GM23338 (cell line): ENCODE measurements at places on chromosomes 11 and 22.

DNA sequence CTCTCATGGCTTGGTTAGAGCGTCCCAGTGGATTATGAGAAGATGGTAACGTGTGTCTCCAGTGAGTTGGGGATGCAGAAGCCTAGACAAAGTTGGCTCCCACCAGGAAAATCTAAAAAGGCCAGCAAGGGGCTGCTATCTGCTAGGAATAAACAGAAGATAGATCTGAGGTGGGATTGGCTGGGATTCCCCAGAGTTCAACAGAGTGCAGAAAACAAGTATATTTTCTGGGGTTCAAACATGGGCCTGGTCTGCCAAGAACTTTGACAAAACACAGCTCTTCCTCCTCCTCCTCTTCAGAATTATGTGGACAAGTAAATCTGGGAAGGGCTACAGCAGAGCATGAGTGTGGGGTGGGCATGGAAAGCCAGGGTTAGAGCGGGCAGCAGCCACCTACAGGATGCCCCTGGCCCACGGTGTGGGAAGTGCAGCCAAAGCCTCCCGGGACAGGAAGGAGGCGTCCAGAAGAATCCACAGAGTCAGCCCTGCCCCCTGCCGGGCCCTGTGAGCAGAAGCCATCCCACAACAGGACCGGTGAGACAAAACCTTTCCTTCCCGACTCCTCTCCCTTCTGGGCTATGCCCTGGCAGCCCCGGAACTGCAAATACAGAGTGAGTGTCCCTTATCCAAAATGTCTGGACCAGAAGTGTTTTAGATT, 67.1 kb downstream of the CD82 start:
- DNase-seq: peak; percentile 76

GRCh38 chr11:695538-696248, at the start of gene TMEM80:
Gene TMEM80, plus strand, starts transcription at chr11:695816. Its CDS starts 12 bp downstream, at chr11:695828.
- DNase-seq: peak; percentile 100

GRCh38 chr11:20112291-20113148, 47.8 kb downstream of the DBX1 start:
- DNase-seq: no peak

DNA sequence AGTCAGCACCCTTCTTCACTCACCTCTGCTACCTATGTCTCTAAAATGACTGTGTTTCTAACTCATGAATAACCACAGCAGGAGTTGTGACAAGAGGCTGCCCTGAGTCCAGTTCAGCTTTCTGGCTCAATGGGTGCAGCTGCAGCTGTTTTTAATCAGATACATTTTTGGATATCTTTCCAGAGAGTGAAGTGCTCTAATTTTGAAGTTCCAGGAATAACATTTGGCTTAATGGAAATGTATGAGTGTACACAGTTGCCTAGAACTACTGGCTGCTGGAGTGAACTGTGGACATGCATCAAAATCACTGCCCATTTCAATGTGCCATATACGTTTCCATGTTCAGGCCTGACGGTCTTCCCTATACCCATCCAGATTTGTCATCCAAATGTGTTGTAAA, 769.5 kb upstream of the ANO3 start:
- DNase-seq: no peak

DNA sequence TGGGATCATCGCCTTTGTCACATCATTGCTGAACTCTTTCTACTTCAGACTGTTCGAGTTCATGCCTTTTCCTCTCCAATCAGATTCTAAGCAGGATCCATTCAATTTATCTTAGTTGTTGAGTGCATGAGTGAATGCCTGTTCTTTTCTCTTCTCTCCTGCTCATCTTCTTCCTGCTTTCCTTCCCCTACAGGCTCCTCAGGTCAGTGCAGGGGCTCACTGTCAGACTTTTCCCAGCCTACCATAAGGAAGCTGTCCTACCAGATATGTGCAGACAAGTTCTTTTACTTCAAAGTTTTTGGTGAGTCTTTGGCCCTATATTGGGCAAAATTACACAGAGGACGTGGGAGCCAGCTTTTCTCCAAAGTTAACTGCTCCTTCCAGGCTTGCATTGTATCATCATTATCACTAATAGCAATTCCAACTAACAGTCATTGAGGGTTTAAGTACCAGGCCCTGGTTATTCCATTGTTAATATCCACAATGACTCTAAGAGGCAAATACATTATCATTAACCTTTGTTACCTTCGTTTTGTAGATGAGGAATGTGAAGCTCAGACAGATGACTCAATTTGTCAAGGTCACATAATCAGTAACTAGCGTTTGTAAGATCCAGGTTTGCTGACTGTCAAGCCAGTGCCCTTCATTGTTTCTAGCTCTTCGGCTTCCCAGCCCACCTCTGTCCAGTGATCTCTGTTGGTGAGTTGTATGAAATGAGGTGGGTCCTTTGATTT, 30.4 kb downstream of the OR6Q1 start:
- DNase-seq: peak; percentile 62

DNA sequence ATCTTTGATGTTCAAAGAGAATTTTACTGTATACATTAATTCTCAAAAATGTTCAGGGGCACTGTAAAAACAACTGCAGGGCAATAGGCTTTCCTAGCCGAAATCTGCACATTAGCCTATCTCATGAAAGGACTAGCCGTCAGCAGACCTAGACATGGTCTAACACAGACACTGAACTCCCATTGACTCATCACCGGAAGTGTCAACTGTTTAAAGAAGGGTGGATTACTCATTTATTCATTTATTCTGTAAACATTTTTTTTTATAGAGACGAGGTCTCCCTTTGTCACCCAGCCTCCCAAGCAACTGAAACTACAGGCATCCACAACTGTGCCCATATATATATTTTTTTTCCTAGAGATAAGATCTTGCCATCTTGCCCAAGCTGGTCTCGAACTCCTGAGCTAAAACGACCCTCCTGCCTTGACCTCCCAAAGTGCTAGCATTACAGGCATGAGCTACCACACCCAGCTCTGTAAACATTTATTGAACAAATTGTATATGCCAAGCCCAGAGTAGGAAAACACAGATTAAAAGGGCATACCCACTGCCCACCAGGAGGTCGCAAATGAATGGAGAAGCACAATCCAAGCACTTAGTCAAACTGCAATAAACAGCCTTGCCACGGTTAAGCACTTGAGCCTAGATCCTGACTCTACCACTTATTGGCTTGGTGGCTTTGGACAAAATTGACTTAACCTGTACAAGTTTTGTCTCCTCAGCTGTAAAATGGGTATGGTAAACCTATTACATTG, 26.6 kb downstream of the RAB30 start:
- peak; percentile 25 for DNase-seq

- peak; percentile 82 for DNase-seq
These were observed at the start of gene MICALL1 for GRCh38 chr22:37905534-37906363. Gene MICALL1, plus strand, starts transcription at chr22:37906297. Its CDS starts 126 bp downstream, at chr22:37906423.

DNA sequence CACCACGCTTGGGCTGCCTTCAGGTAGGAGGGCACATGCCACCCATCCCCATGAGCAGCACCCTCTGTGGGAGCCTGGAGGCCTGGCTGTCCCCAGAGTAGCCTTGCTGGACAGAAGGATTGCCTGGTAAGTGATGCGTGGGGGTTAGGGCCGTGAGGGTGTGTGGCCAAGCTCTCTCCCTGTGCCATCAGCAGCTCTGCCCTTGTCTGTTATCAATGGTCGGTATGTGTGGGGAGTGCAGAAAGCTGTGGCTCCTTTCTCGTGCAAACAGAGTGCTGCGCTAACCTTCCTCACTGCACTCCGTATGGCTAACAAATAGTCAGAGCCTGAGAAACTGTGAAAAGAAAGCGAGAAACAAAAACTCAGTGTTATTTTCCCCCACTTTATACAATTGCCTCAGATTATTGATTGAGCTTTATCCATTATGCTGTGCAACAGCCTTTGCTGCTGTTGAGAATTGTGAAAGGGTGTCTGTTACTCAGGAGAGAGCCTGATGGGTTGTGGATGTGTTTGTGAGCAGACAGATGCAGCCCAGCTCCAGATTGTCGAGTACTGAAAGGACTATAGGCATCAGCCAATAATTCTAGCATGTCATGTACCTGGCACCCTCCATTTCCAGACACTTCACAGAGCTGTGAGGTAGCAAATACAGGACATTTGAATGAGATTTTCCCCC, 432.2 kb downstream of the NTM start:
- DNase-seq: peak; percentile 26

DNA sequence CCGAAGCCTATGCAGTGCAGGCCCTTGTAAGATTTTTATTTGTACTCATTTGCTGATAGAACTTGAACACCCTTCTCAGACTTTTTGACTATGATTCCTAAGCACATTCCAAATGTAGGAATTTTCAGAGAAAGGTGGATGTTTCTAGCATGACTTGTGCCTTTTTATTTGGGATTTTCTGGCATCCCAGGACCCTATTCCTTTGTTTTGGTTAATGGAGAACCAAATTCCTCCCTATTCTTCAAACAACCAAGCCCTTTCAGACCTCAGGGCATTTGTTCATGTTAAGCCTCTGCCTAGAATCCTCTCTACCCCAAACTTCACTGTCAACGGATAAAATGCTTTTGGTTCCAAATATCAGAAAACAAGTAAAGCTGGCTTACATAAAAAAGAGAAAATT, 371.1 kb downstream of the DDX10 start:
- peak; percentile 19 for DNase-seq

DNA sequence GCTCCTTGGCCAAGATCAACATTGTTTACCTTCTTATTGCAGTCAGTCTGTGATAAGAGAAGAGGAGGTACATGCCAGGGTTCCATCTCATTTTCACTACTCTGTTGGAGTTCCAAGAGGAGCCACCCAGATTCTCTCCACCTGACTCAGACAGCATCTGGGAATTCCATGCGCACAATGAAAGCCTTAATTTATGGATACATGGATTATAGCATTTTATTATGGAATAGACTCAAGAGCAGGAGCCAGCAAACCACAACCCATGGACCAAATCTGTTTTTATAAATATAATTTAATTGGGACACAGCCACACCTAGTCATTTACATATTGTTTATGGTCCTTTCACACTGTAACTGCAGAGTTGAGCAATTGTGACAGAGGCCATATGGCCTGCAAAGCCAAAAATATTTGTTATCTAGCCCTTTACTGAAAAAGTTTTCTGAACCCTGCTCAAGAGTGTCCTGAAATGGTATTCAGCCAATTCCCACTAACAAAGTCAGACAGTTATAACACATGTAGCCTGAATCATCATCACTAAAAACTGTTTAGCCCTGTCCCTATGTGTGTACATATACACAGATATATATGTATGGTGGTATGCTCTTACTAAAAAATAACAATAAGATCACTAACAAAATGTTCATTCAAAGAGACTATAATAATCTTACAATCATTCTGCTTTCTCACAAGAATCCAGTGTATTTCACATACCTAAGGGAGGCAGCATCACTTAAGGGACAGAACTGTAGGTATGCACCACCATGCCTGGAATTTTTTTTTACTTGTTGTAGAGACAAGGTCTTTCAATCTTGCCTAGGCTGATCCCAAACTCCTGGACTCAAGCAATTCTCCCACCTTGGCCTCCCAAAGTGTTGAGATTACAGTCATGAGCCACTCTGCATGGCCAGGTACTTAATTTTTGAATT, 104.5 kb upstream of the TEAD1 start:
- DNase-seq: no peak

DNA sequence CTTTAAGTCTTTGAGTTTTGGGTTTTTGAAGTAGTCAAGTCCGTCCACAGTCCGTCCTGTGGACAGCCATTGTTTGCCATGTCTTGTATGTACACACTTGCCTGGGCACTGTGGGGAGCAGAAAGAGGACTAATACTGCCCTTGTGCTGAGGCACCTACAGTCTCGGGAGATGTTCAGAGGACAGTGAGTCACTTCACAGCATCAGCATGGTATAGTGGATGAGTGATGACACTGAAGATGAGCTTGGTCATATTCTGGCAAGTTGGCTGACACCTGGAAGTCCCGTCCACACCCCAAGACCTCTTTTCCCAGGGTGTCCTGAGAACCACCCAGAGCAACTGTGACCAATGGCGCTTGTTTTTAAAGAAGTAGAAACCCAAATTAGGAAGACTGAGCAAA, 29.2 kb downstream of the NF2 start:
- no peak for DNase-seq

DNA sequence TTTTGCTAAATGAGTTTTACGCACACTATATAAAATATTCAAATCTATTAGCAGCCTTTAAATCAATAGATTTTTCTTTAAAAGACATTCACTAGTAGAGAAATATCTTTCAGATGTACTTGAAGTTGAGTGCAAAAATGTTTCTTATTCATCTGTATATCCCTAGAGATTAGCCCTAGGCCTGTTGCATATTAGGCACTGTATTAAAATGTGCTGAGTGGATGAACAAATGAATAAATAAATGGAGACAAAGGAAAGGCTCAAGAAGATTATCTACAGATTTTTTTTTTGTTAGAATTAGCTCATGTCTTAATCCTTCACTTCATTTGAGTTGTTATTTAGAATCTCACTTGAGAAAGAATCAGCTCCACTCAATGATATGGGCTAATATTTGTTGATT, 12.0 kb upstream of the MMP13 start:
- no peak for DNase-seq

GRCh38 chr11:63908631-63909401, 8.1 kb downstream of the RCOR2 start:
- no peak for DNase-seq

DNA sequence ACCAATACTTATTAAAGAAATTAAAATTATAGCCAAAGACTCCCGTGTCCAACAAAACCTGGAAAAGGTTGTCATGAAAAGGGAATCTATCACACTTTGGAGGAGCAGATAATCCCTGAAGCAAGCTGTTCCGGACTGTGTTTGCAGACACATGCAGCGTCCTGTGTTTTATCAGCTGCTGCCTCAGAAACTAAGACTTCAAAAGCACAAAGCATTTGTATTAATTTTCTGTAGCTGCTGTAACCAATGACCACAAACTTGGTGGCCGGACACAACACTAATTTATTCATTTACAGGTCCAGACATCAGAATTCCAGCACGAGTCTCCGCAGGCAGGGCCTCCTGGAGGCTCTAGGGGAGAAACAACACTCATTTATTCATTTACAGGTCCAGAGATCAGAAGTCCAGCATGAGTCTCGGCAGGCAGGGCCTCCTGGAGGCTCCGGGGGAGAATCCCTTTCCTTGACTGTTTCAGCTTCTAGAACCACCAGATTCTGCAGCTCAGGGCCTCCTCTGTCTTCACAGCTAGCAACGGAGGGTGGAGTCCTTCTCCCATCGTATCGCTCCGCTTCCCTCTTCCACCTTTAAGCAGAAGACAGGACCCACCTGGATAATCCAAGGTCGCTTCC, 465.3 kb downstream of the BRD1 start:
- no peak for DNase-seq

DNA sequence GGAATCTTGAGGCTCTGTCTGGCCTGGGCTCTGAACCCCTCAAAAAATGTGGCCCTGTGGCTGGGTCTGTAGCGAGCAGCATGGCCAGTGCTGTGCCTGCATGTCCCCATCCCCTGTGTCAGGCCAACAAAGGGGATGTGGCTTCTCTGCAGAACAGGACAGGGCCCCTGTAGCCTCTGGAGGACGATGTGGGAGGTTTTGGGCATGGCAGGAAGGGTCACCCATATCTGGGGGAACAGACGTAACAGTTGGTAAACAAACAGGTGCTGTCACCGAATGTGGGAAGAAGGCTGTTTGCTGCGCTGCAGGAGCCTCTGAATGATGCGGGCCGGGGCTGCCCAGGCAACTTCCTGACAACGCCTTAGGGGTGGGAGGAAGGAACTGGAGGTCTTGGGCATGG, 35.0 kb downstream of the LRP5 start:
- no peak for DNase-seq

GRCh38 chr22:44131412-44131811, 49.3 kb upstream of the PARVG start:
- no peak for DNase-seq

GRCh38 chr22:28822930-28823551, 22.7 kb upstream of the XBP1 start:
- no peak for DNase-seq
